ENCODE measurements at places on chromosomes 5 and 9.
A peak's percentile ranks its signal among the peaks of the same experiment; 100 is the strongest.

- no peak for DNase-seq
Observed at GRCh38 chr9:37251452-37251851, 131.1 kb downstream of the ZCCHC7 start.

- DNase-seq = no peak
Observed at GRCh38 chr5:50476549-50476948, 35.5 kb upstream of the EMB start.

DNA sequence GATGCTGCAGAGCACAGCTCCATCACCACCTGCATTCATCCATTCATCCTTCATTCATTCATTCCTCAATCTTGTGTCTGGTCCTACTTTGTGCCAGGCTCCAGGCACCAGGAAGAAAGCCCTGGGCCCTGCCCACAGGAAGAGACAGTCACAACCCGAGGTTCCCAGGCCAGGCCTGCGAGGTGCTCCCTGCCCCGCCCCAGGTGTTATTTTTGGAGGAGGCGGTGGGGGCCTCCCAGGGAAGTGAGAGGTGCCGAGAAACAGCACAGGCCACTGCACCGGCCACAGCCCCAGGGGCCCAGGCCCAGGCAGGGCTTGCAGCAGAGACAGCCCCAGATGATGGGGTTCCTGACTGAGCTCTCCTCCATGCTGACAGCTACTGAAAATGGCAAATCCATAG is 33.4 kb downstream of the VAV2 start:
- DNase-seq = no peak

- DNase-seq = no peak
Observed at GRCh38 chr9:13388157-13388556, 108.7 kb upstream of the MPDZ start.

GRCh38 chr9:136596630-136597031 is 50.8 kb upstream of the NOTCH1 start:
- no peak for DNase-seq

DNA sequence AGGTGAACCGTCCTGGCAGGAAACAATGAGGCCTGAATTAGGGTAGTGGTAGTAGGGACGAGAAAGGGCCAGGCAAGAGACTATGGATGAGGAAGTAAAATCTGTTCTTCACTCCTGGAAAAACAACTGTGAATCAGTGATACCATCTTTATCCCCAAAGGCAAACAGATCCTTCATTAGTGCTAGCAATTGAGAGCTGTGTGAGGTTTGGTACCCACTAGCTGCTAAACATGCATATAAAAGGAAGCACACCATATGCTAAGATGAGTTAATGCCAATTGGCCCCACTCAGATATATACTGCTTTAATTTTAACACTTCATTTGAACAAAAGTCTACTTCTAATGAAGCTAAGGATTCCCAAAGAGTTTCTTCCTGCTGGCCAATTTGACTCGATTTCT is 244.8 kb upstream of the NR4A3 start:
- no peak for DNase-seq

DNA sequence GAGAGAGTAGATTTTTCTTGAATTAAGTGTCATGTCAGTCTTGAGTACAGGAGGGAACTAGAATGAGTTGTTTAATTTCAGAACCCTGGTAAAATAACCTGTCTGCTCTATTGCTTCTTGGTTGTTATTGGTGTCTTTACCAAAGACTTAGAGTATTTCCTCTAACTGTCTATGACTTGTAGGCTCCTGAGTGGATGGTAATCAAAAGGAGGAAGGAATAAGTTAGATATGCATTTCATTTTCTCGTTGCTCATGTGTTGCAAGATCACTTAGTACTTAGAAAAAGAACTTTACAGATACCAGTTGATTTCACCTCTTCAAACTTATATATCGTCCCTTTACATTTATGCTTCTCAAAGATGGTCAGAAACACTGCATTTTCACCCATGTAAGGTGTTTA is 31.1 kb downstream of the UHRF2 start:
- DNase-seq = no peak

GRCh38 chr5:66813306-66813705 is 217.1 kb downstream of the MAST4 start:
- DNase-seq = no peak

GRCh38 chr5:147754372-147755122 is 28.0 kb downstream of the JAKMIP2 start:
- DNase-seq = no peak

- DNase-seq = no peak
Observed at GRCh38 chr9:12403721-12404120, 289.5 kb upstream of the TYRP1 start.

DNA sequence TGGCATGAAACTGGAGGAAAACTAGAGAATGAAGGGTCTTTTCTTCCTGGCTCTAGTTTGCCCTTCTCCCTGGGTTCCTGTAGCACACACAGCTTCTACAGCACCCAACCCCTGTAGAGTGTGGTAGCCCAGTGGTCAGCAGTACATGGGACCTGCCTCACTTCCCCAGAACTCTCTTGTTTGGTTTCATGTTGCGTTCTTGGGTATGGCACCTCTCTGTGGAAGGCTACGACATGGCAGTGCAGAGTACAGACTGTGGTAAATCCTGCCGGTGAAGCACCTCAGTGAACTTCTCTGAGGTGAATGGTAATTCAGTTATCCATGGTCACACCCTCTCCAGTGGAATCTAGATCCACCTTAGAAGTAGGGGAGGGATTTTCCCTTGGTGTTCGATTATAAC is 105.5 kb downstream of the TLR4 start:
- no peak for DNase-seq

DNA sequence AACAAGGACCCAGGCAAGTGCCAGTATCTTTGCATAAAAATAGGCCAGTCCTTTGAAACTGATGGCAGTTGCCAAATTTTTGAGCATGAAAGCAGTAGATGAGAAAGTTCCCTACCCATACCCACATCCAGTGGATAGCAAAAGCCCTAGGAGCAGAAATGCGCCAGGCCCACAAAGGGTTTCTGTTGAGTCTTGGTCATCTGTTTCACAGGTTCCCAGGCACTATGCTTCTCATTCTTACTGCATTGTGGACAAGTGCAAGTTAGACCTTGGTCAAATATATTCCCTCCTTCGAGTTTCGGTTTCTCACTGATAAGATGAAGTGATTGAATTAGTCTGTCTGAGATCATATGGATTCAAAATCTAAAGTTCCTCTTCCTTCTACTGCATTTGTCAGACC is 152.3 kb downstream of the NR3C1 start:
- DNase-seq = no peak

DNA sequence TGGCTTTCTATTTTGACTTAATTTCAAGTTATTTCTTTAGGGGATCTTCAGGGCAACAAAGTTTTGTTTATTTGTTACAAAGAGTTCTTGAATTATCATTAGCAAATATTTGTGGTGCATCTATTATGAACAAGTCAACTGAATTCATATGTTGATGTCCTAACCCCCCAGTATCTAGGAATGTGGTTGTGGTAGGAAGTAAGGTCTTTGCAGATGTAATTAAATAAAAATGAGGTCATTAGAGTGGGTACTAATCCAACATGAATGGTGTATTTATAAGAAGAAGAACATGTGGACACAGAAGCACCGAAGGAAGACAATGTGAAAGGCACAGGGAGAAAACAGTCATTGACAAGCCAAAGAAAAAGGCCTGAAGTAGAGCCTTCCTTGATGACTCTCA is 474.0 kb upstream of the DAB2 start:
- DNase-seq = no peak

DNA sequence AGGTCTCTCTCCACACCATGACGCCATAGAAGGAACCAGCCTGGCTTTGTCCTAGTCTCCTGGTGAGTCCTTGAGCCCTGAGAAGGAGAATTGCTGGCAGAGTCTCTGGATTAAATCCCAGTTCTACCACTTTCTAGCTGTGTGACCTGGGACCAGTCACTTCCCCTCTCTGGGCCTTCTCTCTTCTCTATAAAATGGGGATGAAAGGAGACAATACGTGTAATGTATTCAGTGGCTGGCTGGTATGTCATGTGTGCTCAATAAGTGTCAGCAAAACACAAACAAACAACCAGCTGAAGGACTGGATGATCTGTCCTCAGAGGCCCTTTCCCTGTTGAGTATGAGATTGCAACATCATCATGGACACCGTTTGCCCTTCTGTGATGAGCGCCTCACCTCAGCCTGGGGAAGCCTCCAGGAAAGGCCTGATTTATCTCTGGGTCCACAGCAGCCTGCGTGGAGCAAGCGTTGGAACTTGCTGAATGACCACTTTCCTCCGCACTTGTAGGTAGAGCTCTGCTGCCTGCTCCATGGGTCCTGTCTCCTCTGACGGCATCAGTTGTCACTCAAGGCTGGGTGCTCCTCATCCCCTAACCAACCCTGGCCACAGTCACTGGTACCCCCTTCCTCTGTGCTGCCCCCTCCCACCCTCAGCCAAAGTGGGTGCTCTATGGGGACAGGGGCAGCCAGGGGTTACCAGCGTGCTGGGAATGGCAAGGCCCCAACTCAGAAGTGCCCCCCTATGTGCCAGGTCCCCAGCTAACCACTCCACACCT is 3.6 kb upstream of the NR5A1 start:
- no peak for DNase-seq

DNA sequence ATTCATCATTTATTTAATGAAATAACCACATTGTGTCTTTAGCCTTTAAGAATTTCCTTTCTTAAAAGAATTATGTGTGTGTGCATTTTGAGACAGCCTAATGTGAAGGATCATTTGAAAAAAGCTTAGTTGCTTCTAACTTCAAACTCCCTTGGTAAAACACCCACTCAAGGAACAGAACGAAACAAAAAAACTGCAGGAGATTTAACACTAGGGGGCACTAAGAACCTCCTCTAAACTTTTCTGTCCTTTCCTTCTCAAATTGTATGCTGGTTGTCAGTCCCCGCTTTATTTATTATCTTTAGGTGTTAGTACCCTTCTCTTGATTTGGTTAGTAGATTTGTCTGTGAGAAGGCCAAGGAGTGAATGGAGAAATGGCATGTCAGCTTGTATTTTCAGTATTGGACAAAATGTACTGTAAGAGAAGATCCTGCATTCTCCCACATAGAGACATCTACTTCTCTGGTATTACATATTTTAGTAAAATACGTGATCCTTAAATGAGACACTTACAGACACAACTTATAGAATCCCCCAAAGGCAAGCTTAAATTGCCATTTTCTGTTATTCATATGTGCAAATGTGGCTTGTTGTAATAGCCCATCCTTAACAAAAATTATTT is 229.7 kb downstream of the MRPS30 start:
- no peak for DNase-seq

GRCh38 chr9:116234081-116234480 is 80.5 kb downstream of the PAPPA start:
- DNase-seq = no peak

DNA sequence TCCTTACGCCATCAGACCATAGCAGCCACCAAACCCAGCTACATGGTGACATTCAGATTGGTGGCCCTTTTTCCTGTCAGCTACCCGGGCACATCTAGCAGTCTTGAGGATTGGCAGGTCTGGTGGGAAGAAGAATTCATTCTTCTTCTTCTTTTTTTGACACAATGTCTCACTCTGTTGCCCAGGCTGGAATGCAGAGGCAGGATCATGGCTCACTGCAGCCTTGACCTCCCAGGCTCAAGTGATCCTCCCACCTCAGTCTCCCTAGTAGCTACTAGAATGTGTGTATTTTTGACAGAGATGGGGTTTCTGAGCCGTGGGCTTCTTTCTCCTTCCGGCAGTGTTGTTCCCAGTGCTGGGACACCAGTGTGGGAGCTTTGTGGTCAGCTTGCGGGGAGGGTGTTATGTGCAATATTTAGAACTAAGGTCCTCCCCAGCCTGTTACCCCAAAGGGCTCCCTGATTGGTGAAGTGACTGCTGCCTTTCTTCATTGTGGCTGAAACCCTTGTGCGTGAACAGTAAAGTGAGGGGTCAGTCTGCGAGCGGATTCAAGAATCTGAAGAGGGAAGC is 3.4 kb downstream of the NTMT1 start:
- DNase-seq = no peak

GRCh38 chr5:175696139-175696854 is 38.4 kb downstream of the HRH2 start:
- DNase-seq = peak; percentile 39

GRCh38 chr5:123610665-123611405 is 98.9 kb downstream of the CSNK1G3 start:
- DNase-seq = no peak

GRCh38 chr9:20012232-20012631 is 223.4 kb upstream of the SLC24A2 start:
- no peak for DNase-seq

DNA sequence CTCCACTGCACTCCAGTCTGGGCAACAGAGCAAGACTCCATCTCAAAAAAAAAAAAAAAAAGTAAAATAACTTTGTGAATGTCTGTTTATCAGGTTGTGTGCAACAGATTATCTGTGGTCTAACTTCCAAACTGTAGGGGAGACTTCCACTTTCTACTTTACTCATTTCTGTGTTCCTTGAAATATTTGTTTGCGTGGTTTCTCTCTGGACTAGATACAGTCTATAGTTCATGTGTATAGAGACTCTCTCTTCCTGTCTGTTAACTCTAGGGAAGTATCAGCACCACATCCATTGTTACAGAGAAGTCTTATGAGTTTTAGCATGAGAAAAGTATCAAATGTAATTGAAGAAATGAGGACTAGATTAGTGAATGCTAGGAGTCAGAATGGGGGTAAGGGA is 168.3 kb downstream of the LPAR1 start:
- no peak for DNase-seq

- no peak for DNase-seq
Observed at GRCh38 chr5:169736653-169737052, 99.6 kb downstream of the DOCK2 start.

DNA sequence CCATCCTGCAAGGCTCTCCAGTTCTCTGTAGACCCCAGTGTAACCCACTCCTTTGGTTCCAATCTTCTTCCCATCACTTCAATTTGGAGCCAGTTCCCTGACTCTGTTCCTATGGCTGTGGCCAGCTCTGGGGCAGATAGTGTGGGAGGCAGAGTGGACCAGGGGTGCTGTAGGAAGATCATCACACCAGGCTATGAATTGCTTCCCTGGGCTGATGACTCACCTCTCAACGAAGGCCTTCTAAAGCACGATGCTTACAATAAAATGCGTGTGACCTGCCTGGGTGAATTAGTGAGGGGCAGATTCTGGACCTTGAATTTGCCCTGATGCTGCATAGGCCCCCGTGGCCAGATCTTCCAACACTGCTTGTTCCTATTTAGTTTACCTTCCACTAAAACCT is 289.7 kb downstream of the FBXL7 start:
- no peak for DNase-seq

- DNase-seq = no peak
Observed at GRCh38 chr9:38130724-38131123, 61.7 kb upstream of the SHB start.
